Effector CD8-positive, alpha-beta T cell (primary cell): ENCODE measurements at places on chromosomes 3 and 15.

DNA sequence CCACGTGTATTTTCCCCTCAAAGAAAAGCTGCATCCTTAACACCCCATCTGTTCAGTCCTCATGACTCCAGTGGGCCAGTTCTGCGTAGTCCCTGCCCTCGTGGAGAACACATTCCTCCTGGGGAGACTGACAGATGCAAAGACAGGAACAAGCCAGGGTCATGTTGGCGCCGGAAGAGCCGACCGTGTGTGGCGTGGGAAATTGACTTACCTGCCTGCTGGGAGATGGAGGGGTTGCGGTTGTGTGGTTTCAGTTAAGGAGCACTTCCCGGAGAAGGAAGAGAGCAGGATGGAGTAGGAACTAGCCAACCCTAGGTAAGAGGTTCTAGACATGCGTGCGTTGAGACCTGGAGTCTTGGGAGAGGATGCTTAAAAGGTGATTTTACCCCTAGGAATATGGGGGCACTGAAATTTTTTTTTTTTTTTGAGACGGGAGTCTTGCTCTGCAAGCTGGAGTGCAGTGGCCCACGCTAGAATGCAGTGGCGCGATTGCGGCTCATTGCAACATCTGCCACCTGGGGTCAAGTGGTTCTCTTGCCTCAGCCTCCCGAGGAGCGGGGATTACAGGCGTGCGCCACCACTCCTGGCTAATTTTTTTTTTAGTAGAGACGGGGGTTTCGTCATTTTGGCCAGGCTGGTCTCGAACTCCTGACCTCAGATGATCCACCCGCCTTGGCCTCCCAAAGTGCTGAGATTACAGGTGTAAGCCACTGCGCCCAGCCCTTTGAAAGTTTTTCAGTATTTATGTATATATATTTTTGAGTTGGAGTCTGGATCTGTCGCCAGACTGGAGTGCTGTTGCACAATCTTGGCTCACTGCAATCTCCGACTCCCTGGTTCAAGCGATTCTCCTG is 1.4 kb downstream of the VHL start:
- no peak for DNase-seq

DNA sequence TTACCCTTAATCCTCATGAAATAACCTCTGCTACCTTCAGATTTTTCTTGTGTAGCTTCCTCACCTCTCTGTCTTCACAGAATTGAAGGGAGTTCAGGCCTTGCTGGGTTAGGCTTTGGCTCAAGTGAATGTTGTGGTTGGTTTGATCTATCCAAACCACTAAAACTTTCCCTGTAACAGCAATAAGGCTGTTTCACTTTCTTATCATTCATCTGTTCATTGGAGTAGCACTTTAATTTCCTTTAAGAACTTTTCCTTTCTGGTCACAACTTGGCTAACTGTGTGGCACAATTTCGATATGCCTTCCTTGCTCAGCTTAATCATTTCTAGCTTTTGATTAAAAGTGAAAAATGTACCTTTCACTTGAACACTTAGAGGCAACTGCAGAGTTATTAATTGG is 129.8 kb downstream of the NR1I2 start:
- no peak for DNase-seq

GRCh38 chr3:104452697-104453096 is 914.0 kb upstream of the ALCAM start:
- DNase-seq = no peak

DNA sequence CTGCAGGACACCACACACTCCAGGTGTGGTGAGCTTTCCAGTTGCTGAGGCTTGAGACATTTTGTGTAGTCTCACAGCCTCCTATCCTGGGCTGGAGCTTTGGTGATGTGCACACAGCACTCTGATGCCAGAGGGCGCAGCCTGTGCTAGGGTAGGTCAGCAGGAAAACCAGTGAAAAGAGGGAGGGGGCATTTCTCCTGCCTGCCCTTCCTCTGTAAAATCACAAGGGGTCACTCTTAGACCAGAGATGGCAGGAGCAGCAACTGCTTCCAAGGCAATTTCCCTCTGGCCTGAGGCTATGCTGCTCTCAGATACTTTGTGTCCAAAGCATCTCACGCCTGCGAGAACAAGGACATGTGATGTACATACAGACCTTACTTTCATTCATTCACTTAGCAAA is 16.5 kb upstream of the MUSTN1 start:
- no peak for DNase-seq

GRCh38 chr3:32322311-32322710 is 69.3 kb upstream of the CMTM7 start:
- no peak for DNase-seq

GRCh38 chr15:56366211-56366610 is 985 bp downstream of the TEX9 start:
- DNase-seq = no peak

- no peak for DNase-seq
Observed at GRCh38 chr15:62740141-62741004, 302.2 kb upstream of the TPM1 start.

DNA sequence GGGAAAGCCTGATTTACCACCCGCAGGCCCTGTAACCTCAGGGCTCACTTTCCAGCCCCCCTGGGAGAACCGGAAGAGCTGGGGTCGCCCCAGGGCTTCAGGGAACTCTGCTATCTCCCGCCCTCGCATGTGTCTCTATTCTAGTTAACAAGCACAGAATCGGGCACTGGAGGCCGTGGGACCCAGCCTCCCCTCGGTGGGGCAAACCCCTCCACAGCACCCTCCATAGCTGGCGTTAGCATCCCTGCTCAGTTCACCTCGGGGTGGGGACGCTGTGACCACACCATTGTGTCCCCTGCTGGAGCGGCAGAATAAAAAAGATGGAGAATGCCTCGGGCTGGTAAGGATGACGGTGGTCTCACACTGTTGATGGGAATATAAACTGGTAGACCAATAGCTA is 3.5 kb upstream of the LRRC15 start:
- DNase-seq = no peak

GRCh38 chr15:68313501-68314410 is 36.2 kb downstream of the FEM1B start:
- no peak for DNase-seq

DNA sequence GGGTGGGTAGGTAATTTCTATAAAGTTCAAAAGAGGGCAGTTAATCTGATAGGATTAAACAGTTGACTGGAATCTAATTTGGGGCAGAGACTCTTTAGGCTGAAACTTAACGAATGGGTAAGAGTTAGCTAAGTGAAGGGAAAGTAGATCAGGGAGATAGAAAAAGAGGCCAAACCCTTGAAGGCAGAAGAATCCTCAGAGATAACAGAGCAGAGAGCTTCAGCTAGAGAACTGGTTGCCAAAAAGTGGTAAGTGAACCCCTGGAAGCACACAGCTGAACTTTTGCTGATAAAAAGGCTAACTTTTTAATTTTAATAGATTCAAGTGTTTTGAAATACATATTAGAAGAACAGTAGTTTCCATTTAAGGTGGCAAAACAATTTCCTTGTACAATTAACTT is 99.2 kb downstream of the FHIT start:
- no peak for DNase-seq

GRCh38 chr3:67883766-67884165 is 229.4 kb upstream of the SUCLG2 start:
- DNase-seq = no peak

DNA sequence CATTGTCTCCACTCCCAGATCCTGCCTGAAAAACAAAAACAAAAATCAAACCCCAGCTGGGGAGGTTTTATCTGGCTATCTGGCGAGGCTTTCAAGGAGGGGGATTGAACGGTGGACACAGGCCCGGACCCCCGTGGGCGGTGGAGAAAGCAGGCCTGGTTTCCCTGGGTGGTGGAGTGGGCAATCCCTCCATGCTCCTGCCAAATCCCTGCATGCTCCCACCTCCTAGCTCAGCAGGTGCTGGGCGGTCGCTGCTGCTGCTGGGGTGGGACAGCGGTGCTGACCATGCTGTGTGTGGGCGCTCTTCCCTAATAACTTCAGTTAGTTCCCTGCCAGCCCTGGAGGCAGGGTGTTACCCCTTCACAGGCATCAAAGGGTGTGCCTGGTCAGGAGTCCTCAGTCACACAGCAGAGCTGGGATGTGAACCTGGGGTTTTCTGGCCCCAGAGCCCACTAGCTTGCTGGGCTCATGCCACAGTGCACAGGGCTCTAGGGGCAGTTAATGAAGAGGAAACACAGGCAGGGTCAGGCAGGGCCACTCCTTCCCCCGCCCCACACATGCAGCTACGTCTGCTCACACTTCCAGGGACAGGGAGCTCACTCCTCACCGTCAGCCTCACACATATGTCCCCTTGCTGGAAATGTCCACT is 15.9 kb upstream of the PLXND1 start:
- no peak for DNase-seq

DNA sequence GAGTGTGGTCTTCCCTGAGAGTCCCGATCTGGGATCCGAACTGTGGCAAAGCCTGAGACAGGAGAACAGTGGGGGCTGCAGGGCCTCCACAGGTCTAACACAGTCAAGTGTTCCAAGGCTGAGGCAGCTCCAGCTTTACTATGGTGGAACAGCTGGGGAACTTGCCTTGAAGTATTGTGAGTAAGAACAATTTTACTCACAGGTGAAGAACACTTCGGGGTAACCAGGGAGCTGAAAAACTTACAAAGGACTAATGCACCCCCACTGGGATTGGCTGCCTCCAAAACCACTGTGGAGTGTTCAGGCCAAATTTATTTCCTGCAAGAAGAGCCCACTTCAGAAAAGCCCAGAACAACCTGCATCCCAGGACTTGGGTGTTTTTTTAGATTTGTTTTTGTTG is 25.4 kb downstream of the ZIC4 start:
- DNase-seq = no peak

GRCh38 chr3:71045917-71046282 is 537.6 kb downstream of the FOXP1 start:
- no peak for DNase-seq

DNA sequence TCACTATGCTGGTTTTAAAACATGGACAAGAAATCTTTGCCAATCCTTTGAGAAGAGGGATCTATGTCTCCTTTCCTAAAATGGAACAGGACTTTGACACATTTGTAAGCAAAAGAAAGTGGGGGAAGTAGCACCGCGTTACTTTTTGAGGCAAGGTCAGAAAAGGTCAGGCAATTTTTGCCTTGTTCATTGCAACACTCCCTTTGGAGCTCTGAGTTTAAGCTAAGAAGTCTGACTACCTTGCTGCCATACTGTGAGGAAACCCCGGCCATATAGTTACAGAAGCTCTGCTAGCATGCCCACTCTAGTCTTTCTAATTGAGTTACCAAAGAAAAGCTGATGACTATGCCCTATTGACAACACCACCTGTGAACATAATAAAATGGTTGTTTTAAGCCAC is 1.4 kb downstream of the FAM227B start:
- DNase-seq = no peak
